ENCODE measurements at places on chromosomes 5 and 9.

DNA sequence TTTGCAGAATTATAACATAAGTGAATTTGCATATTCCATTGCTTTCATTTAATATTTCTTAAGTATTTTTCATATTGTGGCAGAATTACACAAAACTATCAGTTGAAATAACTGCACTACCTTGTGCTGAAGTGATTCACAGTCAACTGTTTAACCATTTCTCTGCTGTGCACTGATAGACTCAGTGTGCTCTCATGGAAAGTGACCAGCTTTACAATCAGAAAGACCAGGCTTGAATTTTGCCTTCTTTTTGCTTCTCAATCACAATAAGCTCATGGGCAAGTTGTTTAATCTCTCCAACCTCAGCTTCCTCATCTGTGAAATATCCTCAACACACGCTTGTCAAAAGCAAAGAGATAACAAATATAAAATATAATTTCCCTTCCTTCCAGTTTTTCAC, 18.3 kb downstream of the CDK5RAP2 start:
- DNase-seq, result no peak

DNA sequence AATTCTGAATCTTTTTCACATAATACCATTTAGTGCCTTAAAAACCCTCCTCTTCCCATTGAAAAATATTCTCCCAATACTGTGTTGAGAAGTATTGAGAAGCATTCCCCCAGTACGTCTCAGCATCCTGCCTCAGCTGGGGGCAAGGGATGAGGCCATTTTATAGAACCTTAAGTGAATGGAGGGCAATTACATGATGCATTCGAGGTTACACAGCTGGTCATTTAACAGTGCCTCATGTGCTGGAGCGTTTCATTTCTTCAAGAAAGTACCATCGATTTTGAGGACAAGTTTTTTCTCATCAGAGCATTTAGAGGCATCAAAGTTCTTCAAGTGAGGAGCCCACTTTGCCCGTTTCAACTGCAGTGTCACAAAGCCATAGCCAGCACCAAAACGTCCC, 135.6 kb downstream of the DOCK2 start:
- peak; percentile 56 for DNase-seq

DNA sequence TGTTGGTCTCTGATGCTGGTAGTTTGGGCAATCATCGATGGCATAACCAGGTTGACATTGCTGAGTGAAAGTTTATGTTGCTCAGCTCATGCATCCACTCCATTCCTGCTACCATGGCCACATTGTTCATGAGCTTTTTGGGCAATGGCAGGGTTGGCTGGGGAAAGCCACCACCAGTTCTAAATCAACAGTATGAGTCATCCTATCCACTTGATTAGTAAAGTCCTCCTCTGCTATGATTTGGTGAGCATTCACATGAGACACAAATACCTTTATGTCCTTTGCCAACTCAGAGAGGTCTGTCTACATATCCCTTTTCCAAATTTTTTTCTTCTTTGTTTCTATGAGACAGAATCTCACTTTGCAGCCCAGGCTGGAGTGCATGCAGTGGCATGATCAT, 129.7 kb upstream of the FBN2 start:
- DNase-seq, result no peak

- DNase-seq, result no peak
Observed at GRCh38 chr9:68532131-68532530, 8.6 kb downstream of the TMEM252 start.

DNA sequence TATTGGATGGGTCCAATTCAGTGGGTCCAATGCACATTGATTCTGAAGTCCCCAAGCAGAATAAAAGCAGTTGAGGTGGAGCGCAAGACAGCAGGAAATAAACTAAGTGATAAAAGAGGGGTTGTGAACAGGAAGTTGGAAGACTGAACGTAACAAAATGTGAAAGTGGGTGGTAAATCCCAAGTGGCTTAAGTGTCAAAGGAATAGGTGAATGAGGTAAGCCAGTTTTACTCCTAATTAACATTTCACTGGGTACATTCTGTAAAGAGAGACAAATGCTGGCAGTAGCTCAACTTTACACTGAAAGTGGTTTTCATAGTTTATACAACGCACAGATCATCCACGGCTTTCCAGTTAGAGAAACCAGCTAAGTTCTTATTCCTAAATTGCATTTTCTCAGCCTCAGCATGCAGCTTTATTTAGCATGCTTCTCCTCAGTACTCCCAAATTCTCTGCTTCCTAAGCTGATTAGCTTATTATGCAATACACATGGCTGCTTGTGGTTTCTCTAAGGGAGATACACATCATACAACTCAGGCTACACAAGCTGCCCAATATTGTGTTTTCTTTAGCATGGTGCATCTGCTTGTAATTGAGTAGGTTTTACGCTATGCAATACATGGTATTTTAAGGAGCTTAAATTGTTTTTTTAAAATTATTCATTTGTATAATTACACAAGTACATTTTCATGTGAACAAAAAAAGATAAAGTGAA, 34.2 kb upstream of the HSD17B4 start:
- DNase-seq, result peak; percentile 76

GRCh38 chr5:96387616-96388015, 45.4 kb downstream of the PCSK1 start:
- no peak for DNase-seq

- no peak for DNase-seq
Observed at GRCh38 chr5:97074859-97075489, 67.4 kb downstream of the LIX1 start.

GRCh38 chr5:139561655-139562451, 714 bp downstream of the UBE2D2 start:
- DNase-seq, result peak; percentile 34

DNA sequence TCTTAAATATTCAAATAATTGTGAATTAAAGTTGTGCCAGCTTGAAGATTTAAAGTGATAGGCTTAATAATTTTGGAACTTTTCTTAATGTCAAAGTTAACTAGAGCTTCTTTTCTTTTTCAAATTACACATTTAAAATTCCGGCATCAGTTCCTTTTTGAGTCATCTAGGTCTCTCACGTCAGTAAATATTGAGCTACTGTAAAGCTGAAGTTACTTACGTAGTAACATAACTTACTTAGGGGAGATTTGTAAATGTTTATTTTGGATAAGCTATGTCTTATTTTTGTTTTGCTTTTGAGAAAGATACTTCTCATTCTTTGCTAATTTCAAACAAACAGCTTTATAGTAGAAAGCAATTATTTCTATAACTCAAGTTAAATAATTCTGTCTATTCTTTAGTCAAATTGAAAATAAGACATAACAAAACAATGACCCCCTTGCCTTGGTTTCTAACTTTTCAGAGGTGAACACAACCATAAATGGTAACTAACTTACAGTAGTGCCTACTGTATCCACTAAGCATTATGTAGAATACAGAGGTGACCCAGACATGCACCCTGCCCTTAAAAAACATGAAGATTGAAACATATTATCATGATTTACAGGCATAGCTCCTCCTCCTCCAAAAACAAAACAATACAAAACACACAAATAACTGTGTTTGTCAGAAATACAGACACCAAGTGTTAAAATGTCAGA, 29.8 kb downstream of the CD274 start:
- no peak for DNase-seq

GRCh38 chr5:9761706-9762105, 131.6 kb upstream of the TAS2R1 start:
- no peak for DNase-seq

DNA sequence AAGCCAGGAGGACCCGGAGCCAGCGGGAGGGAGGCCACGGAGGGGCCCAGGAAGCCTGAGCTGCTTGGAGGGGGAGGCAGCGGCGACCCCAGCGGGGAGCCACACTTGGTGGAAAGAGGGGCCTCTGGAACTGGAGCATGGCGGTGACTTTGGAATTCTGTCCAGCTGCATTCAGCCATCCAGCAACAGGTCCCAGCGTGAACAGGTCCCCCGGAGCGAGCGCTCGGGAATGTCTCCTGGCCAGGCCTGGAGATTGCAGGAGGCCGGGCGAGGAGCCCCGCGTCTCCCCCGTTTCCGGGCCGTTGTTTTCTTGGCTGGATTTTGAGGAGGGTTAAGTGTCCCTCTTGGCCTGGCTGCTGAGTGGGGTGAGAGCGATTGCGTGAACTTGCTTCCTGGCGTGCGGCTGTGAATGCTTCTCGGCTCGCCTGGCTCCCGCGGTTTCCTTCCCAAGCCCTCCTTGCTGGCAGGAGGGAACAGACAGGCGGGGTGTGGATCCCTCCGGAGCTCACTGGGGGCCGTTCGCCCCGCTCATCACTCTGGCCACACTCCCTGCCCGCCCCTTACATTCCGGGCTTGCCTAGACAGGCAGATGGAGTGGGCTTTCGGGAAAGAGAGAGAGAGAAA, 125.3 kb upstream of the IRX4 start:
- DNase-seq, result no peak

DNA sequence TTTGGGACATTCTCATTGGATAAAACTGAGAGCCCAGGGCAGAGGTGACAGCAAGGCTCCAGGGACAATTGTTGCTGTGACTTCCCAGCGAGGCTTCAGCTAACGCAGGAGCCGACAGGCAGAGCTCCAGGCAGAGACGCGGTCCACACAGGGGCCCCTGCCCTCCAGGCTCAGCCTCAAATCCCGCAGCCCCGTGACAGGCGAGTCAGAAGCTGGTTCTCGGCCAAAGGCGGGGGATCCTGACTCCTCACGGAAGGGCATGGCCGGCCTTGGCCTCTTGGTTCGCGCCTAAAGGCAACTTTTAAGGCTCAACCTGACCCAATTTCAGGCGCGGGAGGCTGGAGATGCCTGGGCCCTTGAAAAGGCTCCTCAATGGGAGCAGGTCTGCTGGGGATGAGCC, 21.3 kb downstream of the SLC12A7 start:
- peak; percentile 21 for DNase-seq

- DNase-seq, result peak; percentile 39
Observed at GRCh38 chr5:170885809-170886208, 24.0 kb downstream of the RANBP17 start.

GRCh38 chr5:138743484-138743883, 9.7 kb upstream of the CTNNA1 start:
- DNase-seq, result no peak

GRCh38 chr5:115888027-115888426, 46.3 kb downstream of the AP3S1 start:
- DNase-seq, result peak; percentile 54

- DNase-seq, result no peak
Observed at GRCh38 chr5:72231991-72232703, 87.9 kb downstream of the MRPS27 start.

DNA sequence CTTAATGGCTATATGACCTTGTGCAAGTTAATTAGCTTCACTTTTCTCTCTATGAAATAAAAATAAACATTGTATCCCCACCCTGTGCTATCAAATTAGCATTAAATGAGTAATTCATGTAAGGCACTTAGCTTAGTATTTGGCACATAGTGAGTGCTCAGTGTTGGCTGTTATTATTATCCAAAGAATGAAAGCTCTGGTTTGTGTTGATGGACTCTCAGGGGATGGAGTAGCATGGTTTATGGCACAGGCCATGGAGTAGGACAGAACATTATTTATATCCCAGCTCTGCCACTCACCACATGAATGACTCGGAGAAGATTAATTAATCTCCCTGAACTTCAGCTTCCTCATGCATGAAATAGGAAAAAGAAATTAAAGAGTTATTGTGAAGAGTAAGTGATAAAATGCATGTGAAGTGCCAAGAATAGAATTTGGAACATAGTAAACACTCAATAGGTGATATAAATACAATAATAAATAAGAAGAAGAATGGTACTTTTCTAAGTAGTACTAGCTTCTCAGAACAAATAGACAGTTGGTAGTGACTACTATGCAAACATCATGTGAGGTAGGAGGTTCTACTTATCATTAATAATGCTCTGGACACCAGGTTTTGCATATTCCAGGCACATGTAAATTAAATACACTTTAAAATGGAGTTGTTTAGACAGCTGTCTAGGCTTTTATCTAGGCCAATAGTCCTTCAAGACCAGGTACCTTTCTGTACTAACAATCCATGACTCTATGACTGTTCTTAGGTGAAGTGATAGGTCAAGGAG, 146.4 kb downstream of the GRIA1 start:
- no peak for DNase-seq

GRCh38 chr5:143889986-143890385, 78.0 kb downstream of the HMHB1 start:
- peak; percentile 49 for DNase-seq
